ENCODE measurements at places on chromosomes 11 and 22.

DNA sequence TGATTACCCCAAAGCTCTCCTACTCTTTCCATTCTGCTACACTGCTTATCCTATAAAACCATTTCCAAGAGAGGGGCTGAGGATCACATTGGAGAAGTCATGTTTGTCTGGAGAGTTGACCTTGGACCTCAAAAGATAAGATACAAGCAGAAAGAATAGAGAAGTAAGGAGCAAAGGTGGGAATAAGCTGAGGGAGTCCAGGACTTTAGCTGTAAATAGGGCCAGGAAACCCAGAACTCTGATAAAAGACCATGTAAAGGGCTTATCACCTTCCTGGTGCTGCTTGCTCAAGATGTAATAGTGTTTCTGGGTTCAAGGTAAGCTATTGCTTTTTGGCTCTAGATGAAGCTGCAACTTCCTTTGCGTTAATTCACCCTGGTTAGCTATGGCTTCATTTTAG, 32.8 kb upstream of the CCDC90B start:
- DNase-seq, result no peak

- no peak for DNase-seq
These were observed 104.8 kb downstream of the ARHGAP42 start for GRCh38 chr11:100791860-100792259.

GRCh38 chr11:76394411-76394810, 13.3 kb downstream of the GVQW3 start:
- DNase-seq, result no peak

DNA sequence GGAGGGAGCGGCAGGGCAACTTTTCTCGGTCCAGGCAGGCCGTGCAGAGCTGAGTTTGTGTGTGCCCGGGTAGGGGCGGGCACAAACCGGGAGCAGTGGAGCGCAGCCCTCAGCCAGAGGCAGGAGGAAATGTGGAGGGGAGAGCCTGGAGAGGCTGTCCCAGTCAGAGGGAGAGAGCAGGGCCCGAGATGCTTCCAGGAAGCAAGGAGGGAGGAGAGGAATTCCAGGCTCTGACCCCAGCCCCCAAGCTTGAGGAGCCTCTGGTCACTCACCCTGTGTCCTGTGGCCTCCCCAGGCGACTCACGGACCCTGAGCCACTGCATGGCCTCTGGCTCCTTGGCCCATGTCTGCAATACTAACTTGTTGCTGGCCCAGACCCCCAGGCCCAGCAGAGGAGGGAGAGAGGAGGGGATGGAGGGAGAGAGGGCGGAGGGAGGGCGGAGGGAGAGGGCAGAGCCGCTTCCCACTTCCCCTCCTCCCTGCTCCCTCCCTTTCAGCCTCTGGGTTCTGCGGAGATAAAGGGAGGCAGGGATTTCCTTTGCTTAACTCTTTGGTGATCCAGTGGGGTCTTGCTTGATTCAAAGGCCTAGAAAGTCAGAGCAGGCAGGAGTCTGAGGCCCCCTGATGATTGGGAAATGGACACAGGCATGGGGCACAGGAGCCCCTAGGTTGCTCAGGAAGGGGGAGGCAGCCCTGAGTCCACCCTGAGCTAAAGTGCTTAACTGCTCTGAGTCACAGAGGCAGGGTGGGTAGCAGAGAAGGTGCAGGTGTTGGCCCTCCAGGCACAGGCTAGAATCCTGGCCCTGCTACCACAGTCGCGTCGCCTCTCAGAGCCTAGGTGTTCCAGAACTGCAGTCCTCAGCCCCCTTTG, at the start of gene C1QTNF6:
C1QTNF6 (minus strand) TSS at position 357 of the 871 bp plus-strand sequence; CDS start at position 323, 34 bp downstream.
- no peak for DNase-seq

- no peak for DNase-seq
These were observed 52.4 kb downstream of the OTOG start for GRCh38 chr11:17599460-17599925.

DNA sequence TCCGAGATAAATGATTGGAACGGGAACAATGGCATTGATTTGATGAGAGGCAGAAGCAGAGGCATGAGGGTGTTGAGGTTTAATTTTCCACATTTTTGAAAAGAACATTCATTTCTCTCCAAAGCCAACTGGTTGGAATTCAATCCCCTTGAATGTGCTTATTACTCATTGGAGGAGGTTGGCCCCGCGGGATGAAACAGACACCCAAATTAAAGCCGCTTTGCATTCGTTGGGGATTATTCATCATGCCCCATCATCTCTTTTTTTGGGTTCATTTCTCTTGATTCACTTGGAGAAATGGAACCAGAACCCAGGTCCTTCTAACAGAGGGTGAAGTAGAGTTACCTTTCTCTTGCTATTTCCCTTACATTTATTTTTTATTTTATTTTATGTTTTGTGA, 47.6 kb upstream of the PARVG start:
- DNase-seq, result no peak

DNA sequence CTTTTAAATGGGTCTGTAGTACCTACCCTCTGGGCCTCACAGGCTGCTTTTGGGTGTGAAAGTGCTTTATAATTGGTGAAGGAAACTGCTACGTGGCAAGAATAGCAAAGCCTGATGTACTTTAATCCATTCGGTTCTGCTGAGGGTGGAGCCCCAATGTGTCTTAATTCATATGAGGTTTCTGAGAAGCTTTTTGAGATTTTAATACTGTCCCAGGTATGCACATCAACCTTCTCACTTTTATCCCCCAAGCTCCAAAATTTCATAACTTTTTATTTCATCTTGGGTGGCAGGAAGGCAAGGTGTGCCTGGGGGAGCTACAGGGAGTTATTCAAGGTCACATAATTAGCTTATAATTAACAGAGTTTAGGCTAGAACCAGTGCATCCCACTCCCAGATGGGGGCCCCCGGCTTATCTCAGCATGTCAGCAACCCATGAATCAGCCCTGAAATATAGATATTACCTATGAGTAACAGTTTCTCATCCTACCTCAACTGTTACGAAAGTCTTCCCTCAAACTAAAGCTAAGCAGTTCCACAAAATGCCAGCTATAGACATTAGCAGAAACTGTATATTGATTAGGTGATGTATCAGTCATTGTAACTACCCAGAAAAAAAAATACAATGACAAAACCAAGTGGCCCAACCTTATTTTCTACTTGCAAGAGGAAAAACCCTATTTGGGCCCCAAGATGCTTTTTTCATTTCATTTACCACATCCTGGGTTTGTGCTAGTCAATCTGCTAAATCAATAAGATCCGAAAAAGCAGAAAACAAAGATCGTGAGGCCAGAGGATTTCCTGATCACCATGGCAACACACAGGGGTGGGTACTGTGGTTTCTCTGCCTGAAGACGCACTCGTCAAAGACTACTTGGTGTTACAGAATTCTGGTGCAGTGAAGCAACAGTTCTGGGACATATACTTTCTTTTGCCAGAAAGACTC, 26.7 kb downstream of the CD44 start:
- DNase-seq, result peak; percentile 51

- DNase-seq, result no peak
These were observed 70.1 kb upstream of the LINC01488 start for GRCh38 chr11:69411257-69411924.

DNA sequence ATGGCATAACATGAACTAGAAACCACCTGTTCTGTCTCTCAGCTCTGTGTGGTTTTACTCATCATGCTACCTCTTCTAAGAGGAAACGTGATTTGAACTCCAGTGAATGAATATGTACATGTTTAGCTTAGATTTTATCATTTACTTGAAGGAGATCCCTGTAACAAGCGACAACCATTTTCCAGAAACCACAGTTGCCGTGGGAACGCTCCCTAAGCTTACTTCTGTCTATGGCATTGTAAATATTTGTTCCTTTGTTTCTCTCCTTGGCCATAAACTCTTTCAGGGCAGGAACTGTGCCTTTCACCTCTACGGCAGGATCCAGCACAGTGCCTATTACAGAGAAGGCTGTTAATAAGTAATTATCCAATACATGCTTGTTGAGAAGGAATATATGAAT, 17.1 kb upstream of the TPH1 start:
- no peak for DNase-seq

DNA sequence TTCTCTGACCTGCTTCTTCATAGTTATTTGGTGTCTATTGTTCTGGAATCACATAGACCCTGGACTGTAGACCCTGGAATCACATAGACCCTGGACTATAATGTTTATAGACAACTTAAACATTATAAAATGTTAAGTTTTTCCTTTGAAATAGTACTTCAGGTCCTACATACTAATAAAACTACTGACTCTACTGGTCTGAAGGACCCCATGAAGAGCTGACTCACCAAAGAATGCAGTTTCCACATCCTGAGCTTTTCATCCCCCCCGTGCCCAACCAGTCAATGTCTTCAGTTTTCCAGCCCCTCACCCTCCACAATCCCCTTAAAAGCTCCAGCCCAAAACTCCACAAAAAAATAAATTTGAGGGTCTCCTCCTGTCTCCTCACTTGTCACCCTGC, 6.6 kb upstream of the PLEKHA7 start:
- DNase-seq, result no peak

- DNase-seq, result peak; percentile 54
These were observed 75.9 kb upstream of the PRR5 start for GRCh38 chr22:44625981-44626687.

DNA sequence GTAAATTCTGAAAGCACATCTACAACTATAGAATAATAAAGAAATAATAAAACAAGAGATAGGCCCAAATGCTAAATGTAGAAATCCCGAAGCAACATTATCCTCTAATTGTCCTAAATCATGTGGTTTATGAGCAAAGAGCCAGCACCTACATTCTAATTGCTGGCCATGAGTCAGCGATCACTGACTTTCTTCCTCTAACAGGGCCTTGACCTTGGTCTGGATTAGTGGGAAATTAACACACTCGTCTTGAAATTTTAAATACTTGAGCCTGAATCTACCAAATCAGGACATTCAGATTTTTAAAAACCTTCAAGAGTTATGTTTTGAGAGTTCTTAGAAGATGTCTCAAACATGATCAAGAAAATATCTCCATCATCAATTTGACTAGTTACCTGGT, 727.6 kb downstream of the METTL15 start:
- no peak for DNase-seq

DNA sequence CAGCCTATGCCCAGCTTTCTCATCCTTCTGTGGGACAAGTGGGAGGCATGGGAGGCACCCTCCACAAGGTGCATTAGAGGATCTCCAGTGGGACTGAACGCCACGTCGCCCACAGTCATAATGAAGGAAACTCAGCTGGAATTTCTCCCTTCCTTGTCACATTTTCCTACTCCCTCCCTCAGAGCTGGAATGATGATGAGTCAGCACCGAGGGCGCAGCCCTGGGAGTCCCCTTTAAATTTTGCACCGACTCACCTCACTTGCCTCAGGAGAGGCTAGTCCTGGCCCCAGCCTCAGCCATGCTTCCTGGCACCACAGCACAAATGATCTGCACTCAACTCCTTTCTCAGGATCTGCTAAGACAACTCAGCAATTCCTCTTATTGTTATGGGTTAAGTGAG, 34.3 kb downstream of the DBX1 start:
- no peak for DNase-seq

DNA sequence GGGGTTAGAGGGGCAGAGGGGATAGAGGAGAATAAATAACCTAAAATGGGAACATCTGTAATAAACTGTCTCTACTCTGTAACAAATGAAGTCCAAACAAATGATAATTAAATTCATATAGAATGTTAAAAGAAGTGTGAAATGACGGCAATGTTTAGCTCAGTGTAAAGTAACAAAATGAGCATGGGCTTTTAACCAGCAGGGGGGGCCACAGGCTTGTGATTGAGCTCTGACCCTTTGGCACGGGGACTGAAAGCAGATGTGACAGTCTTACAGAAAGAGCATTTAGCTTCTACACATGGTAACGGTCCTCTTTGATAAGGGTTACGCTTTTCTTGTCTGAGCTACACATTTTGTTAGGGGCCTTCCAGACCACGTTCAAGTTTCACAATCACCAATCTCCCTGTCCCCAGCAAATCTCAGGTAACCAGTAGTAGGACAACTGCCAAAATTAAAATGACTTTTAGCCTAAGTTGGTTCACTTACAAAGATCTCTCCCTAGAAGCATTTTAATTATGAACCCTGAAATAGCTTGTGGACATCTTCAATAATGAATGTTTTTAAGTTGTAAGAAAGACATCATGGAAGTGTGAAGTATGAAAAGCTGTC, 262.5 kb downstream of the DCDC1 start:
- DNase-seq, result peak; percentile 1

- DNase-seq, result no peak
These were observed 86.9 kb upstream of the IGLL5 start for GRCh38 chr22:22800716-22801115.
